Parietal lobe (tissue), 2 donors: ENCODE measurements at places on chromosomes 16 and 17. TPM values are rescaled to one million over a fixed set of nuclear protein-coding genes. Genes with fewer than 3 reads are reported as not detected.

The TRPV2 gene
- 1.3 TPM for total RNA-seq

The HNF1B gene
- not detected for total RNA-seq

The HBZ gene
- total RNA-seq = not detected

The HAS3 gene
- total RNA-seq = 9.7 TPM

The SDK2 gene
- 19.4 TPM for total RNA-seq

The CCL1 gene
- not detected for total RNA-seq

The NXN gene
- 34.7 TPM for total RNA-seq

The AHSP gene
- total RNA-seq = 45.7 TPM

The VAT1L gene
- 16.3 TPM for total RNA-seq
